ENCODE measurements at places on chromosomes 7 and 10.

- no peak for DNase-seq
These were observed 94.3 kb downstream of the AUTS2 start for GRCh38 chr7:69692611-69693010.

GRCh38 chr10:103445767-103446567 is 6.2 kb downstream of the CALHM2 start:
- DNase-seq: no peak

- no peak for DNase-seq
These were observed 72.6 kb upstream of the TOMM7 start for GRCh38 chr7:22895140-22895827.

GRCh38 chr10:102468683-102469082 is 17.3 kb upstream of the C10orf95 start:
- DNase-seq: no peak

DNA sequence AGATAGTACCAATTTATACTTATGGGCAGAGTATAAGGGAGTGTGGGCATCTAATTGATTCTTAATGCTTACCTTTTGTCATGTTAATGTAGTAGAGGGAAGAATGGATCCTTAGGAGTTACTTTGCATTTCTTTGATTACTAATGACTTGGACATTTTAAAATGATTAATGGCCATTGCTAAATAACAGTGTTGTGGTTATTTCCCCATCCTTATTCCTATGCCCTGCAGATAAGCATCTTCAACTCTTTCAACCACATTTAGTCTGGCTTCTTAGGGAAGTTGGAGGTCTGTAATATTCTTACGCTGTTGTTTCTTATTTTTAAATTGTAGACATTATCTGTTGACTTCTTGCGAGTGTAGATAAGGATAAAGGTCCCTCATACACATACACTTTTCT is 37.2 kb downstream of the KAT6B start:
- no peak for DNase-seq

GRCh38 chr10:22263106-22263505 is 45.3 kb upstream of the EBLN1 start:
- DNase-seq: no peak

Measured in hematopoietic multipotent progenitor cell treated with erythropoietin and hydrocortisone succinate and interleukin-3 and kit ligand, for 15 days (in vitro differentiated cells).